Aorta (tissue), 5 donors: ENCODE measurements at places on chromosomes 6 and 20. TPM values are rescaled to one million over a fixed set of nuclear protein-coding genes. Genes with fewer than 3 reads are reported as not detected.

DNA sequence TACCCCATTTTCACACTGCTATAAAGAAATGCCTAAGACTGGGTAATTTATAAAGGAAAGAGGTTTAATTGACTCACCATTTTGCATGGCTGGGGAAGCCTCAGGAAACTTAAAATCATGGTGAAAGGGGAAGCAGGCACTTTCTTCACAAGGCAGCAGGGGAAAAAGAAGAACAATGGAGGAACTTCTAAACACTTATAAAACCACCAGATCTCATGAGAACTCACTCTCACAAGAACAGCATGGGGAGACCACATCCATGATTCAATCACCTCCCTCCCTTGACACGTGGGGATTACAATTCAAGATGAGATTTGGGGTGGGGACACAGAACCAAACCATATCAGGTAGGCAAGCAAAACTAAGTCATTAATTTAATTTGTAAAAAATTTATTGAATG, 343.2 kb downstream of the FRK start:
- H3K36me3 ChIP-seq, result no peaks in the 10 kb centered on the region
- H3K4me1 ChIP-seq, result peaks cover 2% of the 10 kb centered on the region
- H3K4me3 ChIP-seq, result no peak overlapping the region

- no peaks in the 10 kb centered on the region for H3K27me3 ChIP-seq
- no peaks in the 10 kb centered on the region for H3K36me3 ChIP-seq
- H3K4me1 ChIP-seq, result peaks cover 4% of the 10 kb centered on the region
- no peak for DNase-seq
- H3K27ac ChIP-seq, result no peak overlapping the region
Measured at GRCh38 chr6:112429226-112429625, 82.1 kb downstream of the RFPL4B start.

- H3K4me1 ChIP-seq, result no peaks in the 10 kb centered on the region
- DNase-seq, result no peak
- no peaks in the 10 kb centered on the region for H3K36me3 ChIP-seq
- H3K27me3 ChIP-seq, result no peaks in the 10 kb centered on the region
- no peak overlapping the region for H3K4me3 ChIP-seq
Measured at GRCh38 chr6:18035330-18035854, 48.0 kb upstream of the KIF13A start.

DNA sequence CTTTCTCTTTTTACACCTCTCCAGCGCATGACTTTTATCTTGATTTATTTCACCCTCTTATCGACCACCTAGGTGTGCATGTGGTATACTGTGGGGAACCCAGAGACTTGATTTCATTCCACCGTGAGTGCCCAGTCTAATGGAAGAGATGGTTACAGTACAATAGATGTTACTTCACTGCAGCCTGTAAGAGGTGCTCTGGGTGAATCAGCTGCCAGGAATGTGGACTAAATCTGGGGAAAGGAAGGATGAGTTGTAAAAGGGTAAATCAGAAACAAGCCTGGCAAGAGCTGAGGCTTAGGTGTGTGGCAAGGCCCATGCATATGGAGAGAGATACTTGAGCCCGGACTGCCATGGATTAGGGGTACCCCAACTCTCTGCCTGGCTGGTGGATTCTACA, 7.4 kb downstream of the STK35 start:
- no peaks in the 10 kb centered on the region for H3K27me3 ChIP-seq
- no peak for DNase-seq
- H3K27ac ChIP-seq, result no peak overlapping the region
- no peaks in the 10 kb centered on the region for H3K36me3 ChIP-seq
- no peaks in the 10 kb centered on the region for H3K4me1 ChIP-seq

The KIF25 gene
- not detected for total RNA-seq

DNA sequence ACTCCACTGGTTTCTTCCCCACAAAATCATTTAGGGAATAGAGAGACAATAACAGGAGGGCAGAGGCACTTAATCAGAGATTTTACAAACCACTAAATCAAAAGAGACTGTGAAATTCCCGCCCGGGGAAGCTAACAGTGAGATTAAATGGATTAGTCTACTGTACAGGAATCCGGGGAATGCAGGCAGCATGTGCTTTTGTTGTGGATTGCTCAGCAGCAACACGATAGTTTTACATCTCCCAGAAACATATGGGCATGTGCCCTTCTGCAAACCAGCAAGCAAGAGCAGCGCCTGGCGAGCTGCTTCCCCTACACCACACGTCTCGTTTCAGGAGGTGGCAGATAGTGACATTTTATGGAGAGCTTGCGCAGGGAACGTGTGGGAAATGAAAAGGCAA, 382.3 kb downstream of the CD83 start:
- H3K27me3 ChIP-seq, result no peaks in the 10 kb centered on the region
- no peak for DNase-seq
- H3K4me3 ChIP-seq, result no peak overlapping the region
- H3K27ac ChIP-seq, result no peak overlapping the region
